Right atrium auricular region (tissue), 2 donors: ENCODE measurements at places on chromosomes 6 and 20. TPM values are rescaled to one million over a fixed set of nuclear protein-coding genes. Genes with fewer than 3 reads are reported as not detected.

DNA sequence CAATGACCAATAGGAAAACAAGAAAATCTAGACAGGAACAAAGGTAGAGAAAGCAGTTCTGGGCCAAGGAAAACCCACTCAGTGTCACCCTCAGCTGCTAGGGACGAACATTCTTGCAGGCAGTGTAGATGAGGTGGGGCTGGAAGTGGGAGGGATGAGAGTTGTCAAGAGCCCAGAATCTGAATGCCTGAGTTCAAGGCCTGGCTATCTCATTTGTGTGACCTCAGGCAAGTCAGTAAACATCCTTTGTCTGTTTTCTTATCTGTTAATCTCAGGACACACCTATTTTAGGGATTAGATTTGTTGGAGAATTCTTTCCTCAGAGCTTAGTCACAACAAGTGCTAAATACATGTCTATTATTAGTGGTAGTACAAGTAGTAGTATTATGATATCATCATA lies 50.9 kb upstream of the KIF16B start:
- no peaks in the 10 kb centered on the region for H3K4me1 ChIP-seq
- H3K27me3 ChIP-seq: no peaks in the 10 kb centered on the region
- no peak overlapping the region for H3K27ac ChIP-seq
- no peaks in the 10 kb centered on the region for H3K36me3 ChIP-seq

Gene GABRR1
- total RNA-seq: 0.24 TPM

DNA sequence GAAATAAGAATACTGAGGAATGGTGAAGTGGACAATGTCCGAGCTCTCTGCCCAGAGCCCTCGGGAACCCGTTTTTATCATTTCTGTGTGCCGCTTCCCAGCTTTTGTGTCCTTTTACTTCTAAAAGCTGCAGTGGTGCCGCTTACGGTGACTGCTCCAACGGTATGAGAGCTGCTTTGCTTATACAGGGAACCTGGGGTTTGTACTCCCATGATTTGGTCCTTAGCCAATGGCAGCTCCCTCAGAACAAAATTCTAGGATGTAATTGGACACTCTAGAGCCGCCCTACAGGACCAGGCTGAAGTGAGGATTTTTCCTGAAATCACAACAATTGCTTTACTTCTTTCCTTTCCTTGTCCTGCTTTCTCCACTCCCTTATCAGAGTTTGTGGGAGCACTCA lies 24.2 kb upstream of the PCSK2 start:
- no peaks in the 10 kb centered on the region for H3K36me3 ChIP-seq
- no peaks in the 10 kb centered on the region for H3K27me3 ChIP-seq
- H3K4me3 ChIP-seq: no peak overlapping the region
- no peak overlapping the region for H3K27ac ChIP-seq
- H3K4me1 ChIP-seq: no peaks in the 10 kb centered on the region

Gene PTCRA
- total RNA-seq: 1.6 TPM
